ENCODE measurements at places on chromosomes 12 and 14.

- no peak for DNase-seq
Measured at GRCh38 chr12:111435661-111436201, 30.0 kb downstream of the SH2B3 start.

DNA sequence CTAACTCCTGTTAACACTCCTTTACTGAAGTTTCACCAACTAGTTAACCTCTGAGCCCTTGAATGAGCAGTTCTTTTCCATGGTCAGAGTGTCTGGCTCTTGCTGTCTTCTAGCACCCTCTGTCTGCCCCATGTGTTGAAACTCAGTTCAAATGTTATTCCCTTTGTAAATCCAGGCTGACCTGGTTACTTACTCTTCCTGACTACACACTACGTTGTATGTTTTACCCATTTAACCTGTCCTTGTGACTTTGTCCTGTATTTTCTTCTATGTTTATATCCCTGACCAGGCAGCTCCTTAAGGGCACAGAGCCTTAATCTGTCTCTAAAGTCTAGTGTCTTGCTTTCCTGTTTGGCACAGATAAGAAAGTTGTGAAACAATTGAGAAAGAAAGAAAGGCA, 389.0 kb upstream of the RPL10L start:
- DNase-seq = no peak

DNA sequence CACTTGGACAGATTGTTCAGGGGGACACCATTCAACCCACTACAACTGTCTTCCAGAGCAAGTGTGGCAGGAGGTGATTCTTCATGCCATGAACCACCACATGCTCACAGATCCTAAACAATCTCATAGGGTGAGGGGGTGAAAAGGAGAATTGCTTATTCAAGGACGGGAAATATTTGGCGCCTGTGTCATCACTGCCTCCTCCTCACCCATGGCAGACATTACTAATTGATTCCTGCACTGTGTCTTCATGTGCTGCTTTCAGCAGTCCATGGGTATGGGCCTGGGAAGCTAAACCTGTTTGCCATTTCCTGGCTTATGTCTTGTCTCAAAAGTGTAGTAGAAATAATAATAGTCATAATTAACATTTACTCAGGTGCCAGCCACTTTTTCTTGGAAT, 31.3 kb downstream of the MMAB start:
- DNase-seq = no peak

DNA sequence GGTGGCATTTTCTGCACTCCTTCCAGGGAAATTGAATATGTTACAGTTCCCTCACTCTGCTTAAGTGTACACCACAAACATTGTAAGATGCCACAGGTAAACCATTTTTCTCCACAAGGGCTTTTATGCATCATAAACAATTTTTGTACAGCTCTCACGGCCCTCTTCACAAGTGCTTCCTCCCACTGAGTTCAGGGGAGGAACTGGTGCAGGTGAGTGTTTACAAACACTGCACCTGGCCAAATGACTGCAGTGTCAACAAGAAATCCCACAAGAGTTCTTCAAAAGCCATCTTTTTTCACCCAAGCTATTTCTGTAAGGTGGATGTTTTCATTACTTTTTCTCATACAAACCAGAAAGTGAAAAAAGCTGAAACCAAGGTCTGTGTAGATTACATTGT, 973.2 kb downstream of the AACS start:
- no peak for DNase-seq

DNA sequence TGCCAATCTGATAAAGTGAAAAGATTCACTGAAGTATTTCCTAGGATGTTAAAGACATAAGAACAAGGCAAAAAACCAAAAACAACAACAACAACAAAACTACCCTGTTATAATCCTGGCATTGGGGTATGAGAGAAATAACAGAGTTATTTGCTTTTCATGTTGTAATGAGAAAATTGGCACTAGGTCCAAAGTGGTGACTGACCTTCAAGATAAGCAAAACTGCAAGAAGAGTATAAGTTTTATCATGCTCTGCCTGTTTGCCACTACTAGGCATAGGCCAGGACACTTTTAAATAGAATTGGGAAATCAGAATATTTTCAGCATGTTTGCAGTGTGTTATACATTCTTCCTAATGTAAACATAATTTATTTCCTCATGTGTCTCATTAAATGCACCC, 140.1 kb upstream of the CPM start:
- DNase-seq = no peak

DNA sequence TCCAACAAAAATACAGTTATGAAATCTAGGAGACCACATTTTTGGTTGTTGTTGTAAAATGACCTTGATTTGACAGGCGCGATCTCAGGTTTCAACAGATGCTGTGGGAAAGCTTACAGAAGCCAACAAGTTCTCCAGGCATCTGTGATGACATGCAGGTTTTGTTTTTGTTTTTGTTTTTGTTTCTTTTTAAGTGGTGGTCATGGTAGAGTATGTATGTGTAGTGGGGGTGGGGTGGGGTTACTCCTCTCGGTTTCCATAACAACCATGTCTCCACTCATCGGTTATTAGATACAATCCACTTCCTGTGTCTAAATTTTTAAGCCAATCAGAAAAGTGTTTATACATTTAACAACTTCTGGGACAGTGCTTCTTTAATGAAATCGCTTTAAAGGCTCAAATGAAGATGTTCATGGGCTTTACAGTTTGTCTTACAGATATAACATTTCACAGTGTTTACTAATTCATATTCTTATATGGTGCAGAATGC, 199.9 kb upstream of the FOXN3 start:
- DNase-seq = peak; percentile 83

All from activated CD8-positive, alpha-beta memory T cell treated with anti-CD3 and anti-CD28 coated beads, Interleukin-2, amount 10 ng/mL, durations not matched to agents 7 days and 5 days (primary cell).